ENCODE measurements at places on chromosomes 5 and 9.
A peak's percentile ranks its signal among the peaks of the same experiment; 100 is the strongest.

GRCh38 chr5:54438620-54439389 is 16.7 kb upstream of the HSPB3 start:
- no peak for DNase-seq

- DNase-seq: no peak
Measured at GRCh38 chr9:17509701-17510100, 69.2 kb upstream of the SH3GL2 start.

DNA sequence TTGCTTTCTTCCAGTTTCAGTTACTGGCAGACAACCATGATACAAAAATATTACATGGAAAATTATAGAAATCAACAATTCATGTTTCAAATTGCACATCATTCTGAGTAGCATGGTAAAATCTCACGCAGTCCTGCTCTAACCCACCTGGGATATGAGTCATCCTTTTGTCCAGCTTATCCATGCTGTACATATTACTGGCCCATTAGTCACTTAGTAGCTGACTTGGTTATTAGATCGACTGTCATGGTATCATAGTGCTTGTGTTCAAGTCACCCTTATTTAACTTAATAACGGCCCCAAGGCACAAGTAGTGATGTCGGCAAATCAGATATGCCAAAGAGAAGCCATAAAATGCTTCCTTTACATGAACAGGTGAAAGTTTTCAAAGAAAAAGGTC is 41.2 kb downstream of the NADK2 start:
- DNase-seq: peak; percentile 53

- peak; percentile 77 for DNase-seq
Measured at GRCh38 chr5:68344447-68345111, 129.0 kb downstream of the PIK3R1 start.

DNA sequence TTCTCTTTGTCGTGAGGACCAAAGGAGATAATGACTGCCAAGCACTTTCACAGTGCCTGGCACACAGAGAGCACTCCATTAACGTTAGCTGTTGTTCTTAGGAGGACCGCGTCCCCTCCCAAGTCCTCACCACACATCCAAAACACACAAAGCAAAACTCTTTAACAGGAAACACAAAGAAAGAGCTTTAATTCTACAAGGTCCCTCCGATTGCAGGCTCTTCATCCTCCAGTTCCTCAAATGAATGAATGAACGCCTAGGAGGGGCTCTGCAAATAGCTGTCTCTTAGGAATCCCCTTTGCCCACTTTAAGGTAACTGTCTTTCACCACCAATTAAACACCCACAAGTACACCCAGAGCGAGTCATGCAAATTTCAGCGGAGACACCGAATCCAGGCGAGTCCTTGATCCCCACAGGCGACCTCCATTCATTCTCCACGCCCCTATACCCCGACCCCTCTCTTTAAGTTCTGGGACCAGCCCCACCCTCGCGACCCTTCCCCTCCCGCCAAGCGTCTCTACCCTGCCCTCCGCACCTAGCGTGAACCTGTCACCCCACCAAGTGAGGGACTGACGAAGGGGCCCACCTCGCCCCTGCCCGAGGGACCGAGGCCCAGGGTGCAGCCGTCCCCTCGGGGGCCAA is 644 bp downstream of the TSC1 start:
- DNase-seq: no peak

GRCh38 chr5:10030219-10030831 is 219.4 kb downstream of the ATPSCKMT start:
- no peak for DNase-seq

- DNase-seq: no peak
Measured at GRCh38 chr9:32253731-32254130, 130.7 kb upstream of the ACO1 start.

- DNase-seq: no peak
Measured at GRCh38 chr9:19551124-19551929, 142.5 kb downstream of the ACER2 start.
